NCI-H524 (cell line): ENCODE measurements at places on chromosomes 11 and 22.
A peak's percentile ranks its signal among the peaks of the same experiment; 100 is the strongest.

- no peak for DNase-seq
These were observed 128.2 kb downstream of the ST3GAL4 start for GRCh38 chr11:126483621-126484195.

GRCh38 chr22:35045451-35045850, 20.5 kb upstream of the ISX start:
- peak; percentile 13 for DNase-seq

DNA sequence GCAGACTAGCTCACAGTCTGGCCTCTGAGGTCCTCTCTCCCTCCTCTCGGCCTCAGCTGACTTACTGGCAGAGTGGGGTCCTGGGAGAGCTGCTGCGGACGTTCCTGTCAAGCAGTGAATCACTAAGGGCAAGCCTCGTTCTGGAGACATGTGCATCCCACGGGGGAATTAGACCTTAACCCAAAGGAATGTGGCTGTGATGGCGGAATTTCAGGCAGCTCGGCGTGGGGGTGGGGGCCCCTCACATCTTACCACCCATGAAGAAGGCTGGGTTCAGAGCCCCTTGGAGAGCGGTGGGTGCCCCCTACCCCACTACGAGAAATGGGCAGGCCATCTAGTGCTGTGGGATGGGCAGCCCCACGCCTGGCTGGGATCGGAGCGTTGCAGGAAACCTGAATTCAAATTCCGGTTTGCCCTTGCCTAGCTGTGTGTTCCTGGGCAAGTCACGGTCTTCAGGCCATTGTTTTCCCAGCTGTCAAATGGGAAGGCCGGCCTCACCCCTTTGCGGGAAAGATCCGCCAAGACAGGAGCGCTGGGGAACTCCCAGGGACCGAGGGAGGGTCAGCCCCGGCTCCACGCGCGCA, 554 bp downstream of the LRRC32 start:
- DNase-seq, result no peak

DNA sequence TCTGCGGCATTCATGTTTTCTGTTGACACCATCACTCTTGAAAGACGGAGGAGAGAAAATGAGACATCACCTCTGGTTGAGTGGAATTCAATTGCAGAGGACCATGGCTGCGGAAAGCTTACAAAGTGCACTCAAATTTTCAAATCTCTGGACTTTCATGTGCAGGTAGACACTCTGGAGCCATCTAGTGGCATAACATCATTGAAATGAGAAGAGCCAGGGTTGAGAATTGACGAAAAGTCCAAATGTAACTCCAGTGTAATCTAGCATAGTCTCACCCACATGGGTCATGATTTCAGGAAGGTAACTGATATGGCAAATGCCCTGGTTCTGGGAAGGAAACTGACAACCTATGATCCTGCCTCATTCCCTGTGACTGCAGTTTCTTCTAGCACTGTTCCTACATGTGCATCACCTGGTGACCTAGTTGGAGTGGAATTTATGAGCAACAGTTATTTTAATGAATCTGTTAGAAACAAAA, 687.8 kb downstream of the KCNA4 start:
- DNase-seq, result peak; percentile 89

DNA sequence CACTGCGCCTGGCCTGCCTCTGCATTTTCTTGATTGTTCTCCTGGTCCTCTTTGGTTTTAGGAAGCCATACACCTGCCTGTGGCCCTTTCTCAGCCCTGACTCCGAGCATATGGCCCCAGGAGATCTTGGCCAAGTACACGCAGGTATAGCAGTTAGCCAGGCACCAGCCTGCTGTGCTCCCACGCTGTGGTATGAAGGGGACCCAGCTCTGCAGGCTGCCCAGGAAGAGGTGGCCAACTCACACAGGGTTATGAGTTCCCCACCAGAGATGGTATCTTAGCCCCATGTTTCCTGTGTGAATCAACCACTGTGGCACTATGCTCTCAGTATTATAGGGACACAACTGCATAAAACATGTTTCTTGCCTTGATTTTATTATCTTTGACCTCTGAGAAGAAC, 31.1 kb downstream of the SGSM3 start:
- DNase-seq, result no peak

GRCh38 chr22:17120711-17121232, 388 bp downstream of the TMEM121B start:
- peak; percentile 55 for DNase-seq

DNA sequence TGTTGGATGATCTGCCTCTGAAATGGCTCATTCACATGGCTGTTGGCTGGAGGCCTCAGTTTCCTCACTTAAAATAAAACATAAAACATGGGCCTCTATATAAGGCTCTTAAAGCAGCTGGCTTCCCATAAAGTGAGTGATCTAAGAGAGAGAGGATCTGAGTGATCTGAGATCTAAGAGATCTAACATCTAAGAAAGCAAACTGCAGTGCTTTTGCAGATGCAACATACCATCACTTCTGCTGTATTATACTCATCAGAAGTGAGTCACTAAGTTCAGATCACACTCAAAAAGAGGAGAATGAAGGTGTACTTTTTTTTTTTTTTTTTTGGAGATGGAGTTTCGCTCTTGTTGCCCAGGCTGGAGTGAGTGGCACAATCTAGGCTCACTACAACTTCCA, 18.1 kb upstream of the HSPA8 start:
- no peak for DNase-seq

- DNase-seq, result no peak
These were observed 6.9 kb upstream of the LRRC32 start for GRCh38 chr11:76677458-76677765.

- no peak for DNase-seq
These were observed 9.8 kb upstream of the POU2AF1 start for GRCh38 chr11:111388842-111389241.

GRCh38 chr11:76702336-76703128, 32.0 kb upstream of the LRRC32 start:
- DNase-seq, result no peak

- DNase-seq, result no peak
These were observed 17.3 kb upstream of the OOSP4B start for GRCh38 chr11:59999691-60000090.

GRCh38 chr11:73197348-73197747, 20.7 kb upstream of the P2RY2 start:
- DNase-seq, result no peak

DNA sequence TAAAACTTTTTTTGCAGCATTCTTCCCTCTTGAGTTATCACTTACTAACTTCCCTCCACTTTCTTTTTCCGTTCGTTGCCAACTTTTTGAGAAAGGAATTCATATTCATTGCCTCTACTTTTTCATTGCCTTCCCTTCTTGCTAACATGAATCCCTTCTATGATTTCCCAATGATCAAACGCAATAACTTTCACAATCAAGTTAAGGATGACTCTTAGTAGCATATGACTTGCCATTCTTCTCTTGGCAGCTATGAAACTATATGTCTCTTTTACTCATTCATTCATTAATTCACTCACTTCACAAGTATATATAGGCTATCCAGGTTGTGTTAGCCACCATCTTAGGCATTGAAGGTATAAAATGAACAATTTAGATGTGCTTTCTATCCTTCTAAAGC, 16.6 kb upstream of the ARHGAP20 start:
- no peak for DNase-seq

DNA sequence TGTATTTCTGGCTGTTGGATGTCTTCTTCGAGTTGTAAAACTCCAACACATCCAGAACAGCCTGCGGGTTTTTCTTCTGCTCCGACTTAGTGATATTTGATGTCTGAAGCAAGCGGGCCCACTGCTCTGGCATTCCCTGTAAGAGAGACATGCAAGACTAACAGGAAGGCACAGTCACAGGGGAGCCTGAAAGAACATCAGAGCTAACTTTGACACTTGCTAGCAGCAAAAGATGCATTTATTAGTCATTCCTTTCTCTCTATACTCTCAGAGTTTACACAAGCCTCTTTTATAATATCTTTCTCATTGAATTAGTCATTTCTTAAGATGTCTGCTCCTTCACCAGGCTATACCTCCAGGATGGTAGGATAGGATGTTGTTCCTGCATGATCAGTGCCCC, 77.8 kb upstream of the GDPD4 start:
- no peak for DNase-seq

DNA sequence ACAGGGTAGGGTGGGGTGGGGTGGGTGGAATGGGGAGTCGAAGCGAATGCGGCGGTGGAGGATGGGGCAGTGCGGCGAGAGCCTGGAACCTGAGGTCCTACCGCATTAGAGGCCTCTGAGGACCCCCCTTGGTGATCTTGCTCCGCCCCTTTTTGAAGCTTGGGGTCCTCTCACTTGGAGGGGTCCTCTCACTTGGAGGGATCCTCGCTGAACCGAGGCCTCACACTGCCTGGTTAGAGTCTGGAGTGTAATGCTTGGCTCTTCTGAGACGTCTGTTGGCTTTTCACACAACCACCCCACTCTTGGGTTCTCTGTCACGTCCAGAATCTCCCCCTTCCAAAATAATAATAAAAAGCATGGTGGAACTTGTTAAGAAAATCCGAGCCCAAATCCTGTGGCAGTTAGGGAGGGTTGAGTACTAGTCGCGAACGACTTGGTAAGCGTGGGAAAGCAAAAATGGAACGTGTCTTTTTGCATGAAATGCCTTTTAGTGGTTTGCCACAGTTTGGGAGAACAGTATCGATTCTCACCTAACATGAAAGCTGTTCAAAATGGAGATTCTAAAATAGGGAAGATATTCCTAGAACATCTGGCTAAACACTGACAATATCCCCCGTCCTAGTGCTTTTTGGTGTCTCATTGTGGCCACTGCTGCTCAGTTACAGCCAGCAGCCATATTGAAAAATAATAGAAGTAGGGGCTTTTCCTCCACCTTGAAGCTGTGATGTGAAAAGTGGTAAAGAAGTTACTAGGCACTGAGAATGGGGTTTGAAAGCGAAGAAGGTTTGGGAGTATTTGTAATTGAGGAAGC, 822 bp downstream of the RBX1 start:
- DNase-seq, result no peak

DNA sequence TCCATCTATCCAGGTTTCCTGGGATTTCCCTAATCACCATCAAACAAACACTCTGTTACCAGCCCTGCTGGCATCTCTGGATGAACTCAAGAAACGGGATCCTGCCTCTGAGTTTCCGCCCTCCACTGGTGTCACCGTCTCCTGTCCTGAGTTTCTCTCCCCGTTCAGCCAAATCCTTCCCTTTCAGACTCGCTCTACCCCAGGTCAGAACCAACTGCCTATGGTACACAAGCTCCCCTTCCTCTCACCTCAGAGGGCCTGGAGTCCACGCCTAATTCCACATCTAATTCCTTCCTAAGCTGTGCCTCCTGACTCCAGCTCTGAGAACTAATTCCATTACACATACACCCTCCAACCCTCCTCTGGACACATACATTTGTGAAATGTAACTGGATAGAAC, 96.1 kb downstream of the SHANK2 start:
- DNase-seq, result no peak

DNA sequence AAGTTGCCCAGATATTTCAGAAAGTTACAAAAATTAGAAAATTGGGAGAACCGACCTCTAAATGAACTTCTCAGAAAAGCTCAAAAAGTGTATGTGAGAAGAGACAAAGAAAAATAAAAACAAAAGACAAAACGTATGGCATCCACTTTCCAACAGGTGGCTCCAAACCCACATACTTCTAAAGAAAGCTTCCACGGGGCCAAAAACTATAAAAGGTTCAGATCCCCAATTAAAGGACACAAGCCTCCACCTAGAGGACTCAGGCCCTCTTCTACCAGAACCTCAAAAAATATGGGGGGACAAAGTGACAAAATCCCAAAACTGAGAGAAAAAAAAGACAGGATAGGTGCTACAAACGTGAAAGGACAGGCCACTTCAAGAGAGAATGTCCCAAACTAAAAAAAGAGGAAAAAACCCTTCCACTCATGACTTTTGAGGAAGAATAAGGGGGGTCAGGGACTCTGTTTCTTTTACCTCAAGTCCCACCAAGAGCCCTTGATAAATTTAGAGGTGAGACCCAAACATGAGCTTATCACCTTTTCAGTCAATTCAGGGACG, 8.8 kb downstream of the SCGB2A1 start:
- DNase-seq, result peak; percentile 23

DNA sequence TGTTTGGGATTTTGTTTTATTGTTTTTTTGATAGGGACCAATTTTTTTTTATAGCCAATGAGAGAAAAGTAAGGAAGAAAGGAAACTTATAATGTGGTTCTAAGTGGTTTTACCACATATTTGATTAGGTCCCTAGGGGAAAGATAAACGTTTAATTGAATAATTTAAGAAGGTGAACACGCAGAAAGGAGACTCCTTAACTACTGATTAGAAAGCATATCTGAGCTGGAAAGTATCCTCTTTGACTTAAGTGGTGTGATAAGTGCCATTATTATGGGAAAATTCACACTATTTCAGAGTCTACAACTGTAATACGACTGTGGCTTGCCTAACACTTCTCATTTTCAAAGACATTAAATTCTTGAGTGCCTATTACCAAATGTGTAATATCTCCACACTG, 106.5 kb upstream of the GRAMD1B start:
- DNase-seq, result no peak

GRCh38 chr22:19092725-19093124, 29.5 kb downstream of the DGCR2 start:
- DNase-seq, result no peak

DNA sequence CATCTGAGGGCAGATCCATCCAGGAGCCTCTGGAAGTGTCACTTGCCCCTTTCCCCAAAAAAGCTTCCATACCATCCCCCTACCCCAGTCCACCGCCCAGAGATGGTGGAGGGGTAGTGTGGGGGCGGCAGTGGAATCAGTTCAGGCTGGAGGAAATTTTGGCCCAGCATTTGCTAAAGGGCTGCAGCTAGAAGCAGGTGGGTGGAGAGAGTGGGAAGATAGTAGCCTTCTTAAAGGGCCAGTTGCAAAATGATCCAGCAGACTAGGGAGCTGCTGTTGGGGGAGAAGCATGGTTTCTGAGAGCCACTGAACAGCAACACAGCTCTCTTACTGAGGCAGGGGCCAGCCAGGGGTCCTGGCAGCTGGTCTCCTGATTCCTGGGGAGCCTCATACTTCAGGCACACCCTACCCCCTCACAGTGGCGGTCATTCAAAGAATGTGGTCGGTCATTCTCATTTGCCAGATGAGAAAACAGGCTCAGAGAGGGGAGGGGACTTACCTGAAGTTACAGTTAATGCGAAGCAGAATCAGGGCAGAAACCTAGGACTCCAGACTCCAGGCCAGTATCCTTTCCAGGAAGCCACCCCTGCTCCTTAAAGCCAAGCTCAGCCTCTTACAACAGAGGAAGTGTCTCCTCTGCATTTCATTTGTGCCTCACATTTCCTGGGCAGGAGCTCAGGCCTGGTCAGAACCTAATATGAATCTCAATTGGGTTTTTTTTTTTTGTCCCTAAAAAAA, 5.4 kb downstream of the SEC14L2 start:
- no peak for DNase-seq

GRCh38 chr11:12248330-12248729, 129.0 kb upstream of the PARVA start:
- DNase-seq, result no peak

DNA sequence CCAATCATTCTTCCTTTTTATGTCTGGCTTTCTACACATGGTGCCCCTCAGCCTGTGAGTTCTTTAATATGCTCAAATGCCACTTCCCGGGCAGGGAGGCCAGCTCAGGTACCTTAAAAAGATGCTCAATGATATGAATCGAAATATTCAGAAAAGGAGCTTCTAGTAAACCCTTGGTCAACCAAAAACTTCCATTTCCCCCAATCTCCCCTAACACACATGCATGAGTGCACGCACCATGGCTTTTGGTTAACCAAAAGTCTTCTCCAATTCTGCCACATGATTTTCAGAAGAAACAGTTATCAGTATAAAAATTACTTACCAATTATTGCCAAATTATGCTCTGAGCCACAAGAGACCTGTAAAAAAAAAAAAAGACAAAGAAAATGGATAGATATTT, 135.0 kb downstream of the SERGEF start:
- no peak for DNase-seq

- no peak for DNase-seq
These were observed 585 bp downstream of the CYB5R3 start for GRCh38 chr22:42648368-42649245.
